ENCODE measurements at places on chromosomes 3 and 15.

DNA sequence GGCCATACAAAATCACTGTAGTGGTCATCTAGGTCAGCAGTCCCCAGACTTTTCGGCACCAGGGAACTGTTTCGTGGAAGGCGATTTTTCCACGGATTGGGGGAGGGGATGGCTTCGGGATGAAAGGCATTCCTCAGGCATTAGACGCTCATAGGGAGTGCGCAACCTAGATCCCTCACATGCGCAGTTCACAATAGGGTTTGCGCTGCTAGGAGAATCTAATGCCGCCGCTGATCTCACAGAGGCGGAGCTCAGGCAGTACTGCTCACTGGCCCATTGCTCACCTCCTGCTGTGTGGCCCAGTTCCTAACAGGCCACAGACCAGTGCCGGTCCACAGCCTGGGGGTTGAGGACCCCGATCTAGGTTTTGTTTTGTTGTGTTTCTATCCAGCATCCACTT lies 200.1 kb downstream of the SLC9A9 start:
- DNase-seq: no peak

GRCh38 chr3:185362850-185363661 lies at the start of gene MAP3K13:
MAP3K13 (plus strand) TSS chr3:185363136; CDS start chr3:185428582, 65,446 bp downstream.
- DNase-seq: peak; percentile 99

- DNase-seq: no peak
These were observed 638 bp upstream of the TBC1D5 start for GRCh38 chr3:17742880-17743657.

GRCh38 chr3:52479037-52479876 lies 15.9 kb upstream of the STAB1 start:
- DNase-seq: no peak

- no peak for DNase-seq
These were observed 447.7 kb upstream of the DPPA4 start for GRCh38 chr3:109784852-109785631.

- no peak for DNase-seq
These were observed 173.6 kb downstream of the KLHL25 start for GRCh38 chr15:85621094-85621493.

GRCh38 chr15:33114374-33114717 lies 80.2 kb downstream of the FMN1 start:
- no peak for DNase-seq

GRCh38 chr15:50150851-50151250 lies 31.1 kb upstream of the SLC27A2 start:
- DNase-seq: no peak

DNA sequence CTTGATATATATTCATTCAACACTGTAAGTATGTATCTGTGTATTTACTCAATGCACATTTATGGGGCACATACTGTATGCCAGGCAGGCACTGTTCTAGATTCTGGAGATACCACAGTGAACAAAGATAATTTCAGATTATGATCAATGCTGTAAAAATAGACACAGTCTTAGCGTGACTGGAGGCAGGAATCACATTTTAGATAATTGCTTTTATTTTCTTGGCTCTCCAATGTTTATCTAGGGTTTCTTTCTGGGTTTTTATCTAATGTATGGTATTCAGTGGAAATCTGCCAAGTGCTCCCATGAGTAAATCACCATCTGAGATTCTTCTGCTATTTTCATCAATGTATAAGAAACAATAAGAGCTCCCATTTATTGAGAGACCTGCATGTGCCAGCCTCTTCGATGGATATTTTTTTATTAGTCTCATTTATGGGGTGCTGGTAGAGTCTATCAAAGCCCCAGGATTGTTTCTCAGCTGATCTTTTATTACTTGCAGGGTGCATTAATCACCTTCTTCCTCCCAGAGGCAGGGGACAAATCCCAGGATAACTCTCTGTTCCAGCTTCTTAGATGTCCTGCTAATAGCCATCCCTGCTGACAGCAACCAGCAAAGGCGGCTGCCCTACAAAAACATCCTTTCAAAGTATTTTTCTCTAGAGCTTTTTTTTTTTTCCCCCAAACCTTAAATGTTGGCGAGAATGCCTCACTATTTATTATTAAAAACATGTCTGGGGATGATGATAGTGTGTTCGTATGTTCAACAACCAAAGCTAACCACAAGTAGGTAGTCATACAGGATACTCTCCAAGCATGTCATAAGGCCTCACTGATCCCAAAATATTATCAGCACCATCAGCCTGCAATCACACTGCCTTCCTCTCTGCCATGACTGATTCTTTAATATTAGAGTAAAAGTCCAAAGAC lies 331.0 kb upstream of the RASGRP1 start:
- no peak for DNase-seq

DNA sequence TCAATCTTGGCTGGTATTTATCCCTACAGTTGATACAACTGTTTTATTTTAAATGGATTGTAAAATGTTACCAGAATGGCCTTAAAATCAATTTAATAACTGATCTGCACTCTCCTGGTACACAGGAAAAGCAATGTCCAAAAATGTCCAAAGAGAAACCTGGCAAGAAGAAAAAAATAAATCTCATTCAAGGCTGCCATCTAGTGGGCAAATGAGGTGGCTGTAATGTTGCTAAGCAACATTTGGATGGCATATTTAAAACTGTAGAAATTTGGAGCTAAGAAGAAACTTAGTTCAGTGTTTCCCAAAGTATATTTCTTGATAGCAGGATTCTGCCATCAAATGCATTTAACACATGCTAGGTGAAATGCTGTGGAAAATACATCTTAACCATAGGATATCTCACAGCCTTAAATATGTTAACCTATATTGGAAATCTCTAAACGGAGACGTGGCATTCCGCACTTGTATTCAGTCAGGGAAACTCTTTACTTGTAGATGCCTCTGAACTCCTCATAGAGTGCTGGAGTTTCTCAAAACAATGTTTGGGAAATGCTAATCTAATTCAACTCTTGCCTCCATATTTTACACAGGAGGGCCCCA lies 216.8 kb downstream of the ERC2 start:
- DNase-seq: peak; percentile 19

GRCh38 chr15:64901914-64902313 lies 9.8 kb upstream of the ANKDD1A start:
- DNase-seq: no peak

DNA sequence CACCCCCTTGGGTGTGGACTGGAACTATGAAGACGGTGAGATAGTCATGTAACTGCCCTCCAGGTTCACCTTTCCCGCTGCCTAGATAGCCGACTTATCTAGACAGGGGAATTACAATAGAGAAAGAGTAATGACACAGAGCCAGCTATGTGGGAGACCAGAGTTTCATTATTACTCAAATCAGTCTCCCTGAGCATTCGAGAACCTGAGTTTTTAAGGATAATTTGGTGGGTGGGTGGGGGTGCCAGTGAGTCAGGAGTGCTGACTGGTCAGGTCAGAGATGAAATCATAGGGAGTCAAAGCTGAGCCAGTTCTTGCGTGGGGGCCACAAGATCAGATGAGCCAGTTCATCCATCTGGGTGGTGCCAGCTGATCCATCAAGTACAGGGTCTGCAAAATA lies 19.7 kb upstream of the DNAJC19 start:
- DNase-seq: no peak

DNA sequence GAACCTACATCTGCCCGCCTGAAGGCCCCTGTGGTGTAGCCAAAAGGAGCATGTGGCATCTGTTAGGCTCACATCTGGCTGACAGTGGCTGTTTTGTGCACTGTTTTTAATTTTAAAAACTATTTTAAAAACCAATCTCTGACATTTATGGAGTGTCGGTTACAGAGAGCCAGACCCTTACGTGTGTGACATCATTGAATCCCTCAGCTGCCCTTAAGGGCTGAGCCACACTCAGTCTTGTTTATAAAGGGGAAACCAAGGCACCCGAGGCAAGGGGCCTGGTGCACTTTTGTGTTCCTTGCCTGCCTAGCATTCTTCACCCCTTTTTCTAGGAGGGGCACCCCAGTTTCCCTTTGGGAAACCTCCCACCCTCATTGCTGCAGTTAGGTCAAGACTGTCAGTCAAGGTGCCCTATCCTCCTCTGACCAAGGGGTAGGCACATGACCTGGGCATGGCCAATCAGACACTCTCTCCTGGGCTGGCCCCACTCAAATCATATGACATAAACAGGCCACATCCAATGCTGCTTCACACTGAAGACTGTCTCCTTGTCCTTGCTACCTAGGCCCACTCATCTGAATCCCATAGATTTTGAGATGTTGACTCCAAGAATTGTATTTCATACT lies 105.3 kb downstream of the LSM3 start:
- DNase-seq: no peak

DNA sequence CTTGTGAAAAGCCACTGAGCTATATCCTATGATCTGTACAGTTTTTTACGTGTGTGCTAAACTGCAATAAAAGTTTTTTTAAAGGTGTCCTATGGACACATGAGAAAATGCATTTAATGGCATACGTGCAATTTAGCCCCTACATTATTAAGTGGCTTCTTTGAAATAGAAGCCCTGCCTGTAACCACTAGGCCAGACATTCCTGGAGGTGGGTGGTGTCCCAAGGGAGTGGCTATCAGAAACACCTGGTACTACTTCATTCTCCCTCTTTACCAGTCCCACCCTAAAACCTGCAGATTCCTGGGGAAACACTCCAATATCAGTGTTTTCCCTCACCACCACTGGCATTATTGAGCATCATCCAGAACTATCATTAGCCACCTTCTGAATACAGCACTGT lies 100.0 kb downstream of the OXNAD1 start:
- DNase-seq: no peak

GRCh38 chr15:41949401-41950126 lies 22.8 kb downstream of the EHD4 start:
- DNase-seq: no peak

- no peak for DNase-seq
These were observed 77.0 kb upstream of the PRR23C start for GRCh38 chr3:139121513-139122220.

- DNase-seq: no peak
These were observed 612.9 kb upstream of the TBL1XR1 start for GRCh38 chr3:177810162-177810623.

DNA sequence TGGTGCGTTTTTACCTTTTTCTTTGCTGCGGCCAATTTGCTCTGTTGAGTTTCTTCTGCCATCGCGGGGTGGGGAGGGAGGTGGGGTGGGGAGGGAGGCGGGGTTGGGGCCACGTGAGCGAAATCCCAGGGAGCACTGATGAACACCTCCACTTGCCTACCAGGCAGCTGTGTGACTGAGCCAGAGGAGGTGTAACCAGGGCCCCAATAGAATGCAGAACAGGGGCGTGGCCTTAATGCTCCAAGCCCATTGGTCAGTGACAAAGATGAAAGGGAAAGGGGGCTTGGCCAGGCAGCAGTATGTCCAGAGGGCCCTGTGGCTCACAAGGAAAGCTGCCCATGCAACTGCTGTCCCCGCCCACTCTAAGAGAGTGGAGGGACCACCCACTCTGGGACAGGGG lies 21.4 kb upstream of the OR4F6 start:
- DNase-seq: no peak

DNA sequence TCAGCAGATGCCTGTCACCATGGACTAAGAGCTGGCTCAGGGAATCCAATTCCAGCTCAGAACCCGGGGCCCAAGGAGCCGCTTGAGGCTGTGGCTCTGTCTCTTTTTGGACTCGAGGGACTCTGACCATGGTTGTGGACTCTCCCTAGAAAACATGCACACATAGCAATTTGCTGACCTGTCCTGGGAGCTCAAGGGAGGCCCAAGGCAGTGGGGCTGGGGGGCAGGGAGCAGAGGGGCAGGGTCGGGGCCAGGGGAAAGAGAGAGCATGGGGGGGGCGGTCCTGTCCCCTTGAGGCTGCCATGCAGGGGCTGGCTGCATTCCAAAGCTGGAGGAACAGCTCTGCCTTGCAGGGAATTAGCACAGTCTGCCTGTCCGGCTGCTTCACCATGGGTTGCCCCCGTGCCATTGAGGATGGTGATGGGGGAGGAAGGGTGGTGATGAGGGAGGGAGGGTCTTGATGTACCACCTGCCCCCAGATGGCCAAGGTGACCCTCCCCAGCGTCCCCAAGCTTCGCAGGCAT lies 190.1 kb downstream of the GOLGA6L6 start:
- no peak for DNase-seq

DNA sequence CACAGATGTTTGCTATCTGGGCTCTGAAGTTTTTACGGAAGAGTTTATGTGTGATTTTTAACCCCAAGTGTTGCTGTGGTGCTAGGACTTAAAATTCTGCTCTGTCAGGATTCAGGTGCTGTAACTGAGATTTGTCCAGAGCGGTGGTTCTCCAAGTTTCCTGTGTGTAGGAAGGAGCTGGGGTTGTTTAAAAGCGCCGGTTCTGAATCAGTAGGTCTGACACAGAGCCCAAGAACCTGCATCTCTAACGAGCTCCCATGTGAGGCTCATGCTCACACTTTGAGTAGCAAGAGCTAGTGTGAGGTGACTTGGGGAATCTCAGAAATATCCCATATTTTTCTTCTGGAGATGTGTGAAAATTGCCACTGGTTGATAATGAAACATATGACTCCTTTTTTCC lies 325.5 kb downstream of the SATB1 start:
- no peak for DNase-seq

DNA sequence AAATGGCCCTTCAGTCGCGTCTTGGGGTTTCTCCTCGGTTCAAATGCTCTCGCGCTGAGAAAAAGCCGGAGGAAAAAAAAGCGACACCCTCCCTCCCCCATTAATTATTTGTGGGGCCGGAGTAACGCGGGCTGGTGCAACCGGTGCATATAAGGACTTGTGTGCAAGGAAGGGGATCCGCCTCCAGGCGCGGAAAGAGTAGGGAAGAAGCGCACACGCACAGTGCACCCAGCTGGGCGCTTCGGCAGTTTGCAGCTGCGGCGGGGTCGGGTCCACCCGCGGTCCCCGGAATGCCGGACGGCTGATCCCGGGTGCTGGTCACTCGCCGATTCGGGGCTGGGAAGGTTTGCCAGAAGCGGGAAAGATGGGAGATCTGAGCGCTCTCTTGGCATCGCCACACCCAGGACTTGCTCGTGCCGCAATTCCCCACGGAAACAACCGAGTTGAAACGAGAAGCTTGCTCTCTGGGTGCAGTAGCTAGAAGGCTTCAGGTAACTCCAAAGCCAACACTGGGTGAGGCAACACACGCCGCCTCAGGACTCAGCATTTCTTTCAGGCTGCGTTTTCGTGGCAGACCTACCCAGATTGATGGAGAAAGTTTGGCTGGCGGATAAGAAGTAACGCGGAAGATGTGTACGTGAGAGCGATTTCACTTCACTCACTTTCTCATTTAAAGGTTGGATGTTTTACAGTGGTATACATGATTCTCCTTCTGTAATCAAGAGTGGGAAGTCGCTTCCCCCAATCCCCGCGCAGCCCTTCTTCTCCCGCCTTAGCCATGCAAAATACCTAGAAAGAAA lies 720 bp upstream of the TNIK start:
- DNase-seq: no peak

GRCh38 chr15:88878720-88879184 lies 16.6 kb downstream of the HAPLN3 start:
- peak; percentile 83 for DNase-seq

All from NCI-H1694 (cell line).